ENCODE measurements at places on chromosomes 3 and 15.
A peak's percentile ranks its signal among the peaks of the same experiment; 100 is the strongest.

- no peaks in the 10 kb centered on the region for H3K36me3 ChIP-seq
- no peak for DNase-seq
- peaks cover 44% of the 10 kb centered on the region for H3K27me3 ChIP-seq
- H3K4me3 ChIP-seq, result no peak overlapping the region
- no peaks in the 10 kb centered on the region for H3K4me1 ChIP-seq
Measured at GRCh38 chr15:92527197-92527596, 128.4 kb downstream of the FAM174B start.

DNA sequence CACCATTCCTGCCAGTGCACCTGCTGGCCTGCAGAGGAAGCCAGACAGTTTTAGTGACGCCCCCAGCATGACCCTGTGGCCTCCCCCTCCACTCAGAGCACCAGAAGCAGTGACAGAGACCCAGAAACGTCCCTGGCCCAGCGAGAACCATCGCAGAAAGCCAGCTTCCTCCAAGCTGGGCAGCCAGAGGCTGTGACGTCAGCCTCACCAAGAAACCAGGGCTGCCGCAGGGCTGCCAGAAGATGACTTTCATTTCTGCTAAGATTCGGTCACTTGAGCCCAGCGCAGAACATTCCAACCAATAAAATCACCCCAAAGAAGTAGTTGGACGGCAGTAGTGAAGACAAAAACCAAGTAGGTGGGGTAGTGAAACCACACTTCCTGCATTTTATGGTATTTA lies 29.6 kb upstream of the RPL32 start:
- H3K4me1 ChIP-seq, result peaks cover 13% of the 10 kb centered on the region
- peaks cover 26% of the 10 kb centered on the region for H3K27me3 ChIP-seq
- no peak for DNase-seq

GRCh38 chr3:168497741-168498140 lies 402.0 kb upstream of the GOLIM4 start:
- H3K27ac ChIP-seq, result no peak overlapping the region
- H3K36me3 ChIP-seq, result no peaks in the 10 kb centered on the region

DNA sequence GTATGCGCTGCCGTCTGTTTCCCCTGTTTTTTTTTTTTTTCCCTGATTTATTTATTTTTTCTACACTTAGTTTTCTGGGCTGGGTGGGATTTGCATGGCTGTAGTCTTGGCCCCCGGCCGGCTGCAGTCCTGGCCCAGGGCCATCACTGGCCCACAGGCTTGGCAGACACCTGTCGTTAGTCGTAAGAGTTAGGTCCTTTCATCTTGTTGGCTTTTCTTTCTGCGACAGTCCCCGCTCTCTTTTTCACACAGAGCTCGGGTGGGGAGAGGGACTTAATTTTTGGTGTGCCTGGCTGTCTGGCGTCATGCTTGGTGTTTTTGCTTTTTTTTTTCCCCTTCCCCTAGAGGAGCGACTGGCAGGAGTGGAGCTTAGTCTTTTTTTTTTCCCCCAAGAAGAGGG lies 183.4 kb downstream of the KLF13 start:
- H3K4me3 ChIP-seq, result no peak overlapping the region
- H3K27me3 ChIP-seq, result peaks cover 7% of the 10 kb centered on the region
- no peak for DNase-seq
- no peak overlapping the region for H3K27ac ChIP-seq

DNA sequence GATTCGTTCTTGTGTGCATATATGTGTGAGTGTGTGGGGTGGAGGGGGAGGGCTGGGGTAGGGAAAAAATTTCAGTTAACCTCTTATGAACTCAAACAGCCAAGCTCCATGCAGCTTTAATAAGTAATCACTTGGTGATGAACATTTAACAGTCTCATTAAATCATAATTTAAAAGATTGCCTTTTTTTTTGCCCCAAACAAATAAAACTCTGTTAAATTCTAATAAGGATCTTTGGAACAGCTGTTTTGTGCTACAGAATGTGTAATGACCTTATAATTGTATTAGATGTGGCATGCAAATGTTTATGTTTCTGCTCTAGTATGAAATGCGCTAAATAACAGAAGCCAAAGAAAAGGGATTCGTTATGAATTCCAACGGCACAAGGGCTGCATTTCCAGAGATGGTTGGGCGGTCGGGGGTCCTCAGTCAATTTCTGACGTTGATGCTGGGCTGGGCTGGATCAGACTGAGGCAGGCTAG lies 80.0 kb upstream of the RORA start:
- no peaks in the 10 kb centered on the region for H3K36me3 ChIP-seq
- H3K27ac ChIP-seq, result no peak overlapping the region
- H3K4me3 ChIP-seq, result no peak overlapping the region
- no peak for DNase-seq
- no peaks in the 10 kb centered on the region for H3K4me1 ChIP-seq

DNA sequence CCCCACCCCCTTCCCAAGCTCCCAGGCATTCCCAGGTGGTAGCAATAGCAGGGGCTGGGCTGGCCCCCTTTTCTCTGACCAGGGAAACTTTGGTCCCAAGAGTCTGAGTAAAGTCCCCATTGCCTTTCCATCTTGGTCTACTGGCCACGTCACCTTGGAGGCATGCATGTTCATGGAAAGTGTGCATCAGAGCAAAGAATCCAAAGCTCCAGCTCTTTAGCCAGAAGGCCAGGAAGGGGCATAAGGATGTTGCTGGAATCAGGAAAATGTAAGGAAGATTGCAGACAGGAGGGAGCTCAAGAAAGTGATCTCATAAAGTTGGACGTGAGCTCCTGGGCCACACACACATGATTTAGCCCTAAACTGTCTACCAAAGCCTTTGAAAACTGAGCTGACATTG lies 63.6 kb downstream of the KBTBD12 start:
- no peaks in the 10 kb centered on the region for H3K4me1 ChIP-seq
- H3K27ac ChIP-seq, result no peak overlapping the region
- DNase-seq, result no peak

GRCh38 chr3:160870327-160870726 lies 114.3 kb downstream of the PPM1L start:
- H3K27ac ChIP-seq, result no peak overlapping the region
- H3K4me3 ChIP-seq, result no peak overlapping the region
- DNase-seq, result no peak
- H3K27me3 ChIP-seq, result peaks cover 4% of the 10 kb centered on the region

GRCh38 chr3:32128936-32129335 lies 22.5 kb downstream of the GPD1L start:
- no peak overlapping the region for H3K4me3 ChIP-seq
- H3K4me1 ChIP-seq, result peaks cover 15% of the 10 kb centered on the region
- DNase-seq, result no peak
- no peaks in the 10 kb centered on the region for H3K27me3 ChIP-seq

GRCh38 chr3:8962226-8962861 lies 928 bp downstream of the RAD18 start:
- H3K4me3 ChIP-seq, result peak overlapping the region; percentile 97
- DNase-seq, result no peak
- peaks cover 60% of the 10 kb centered on the region for H3K36me3 ChIP-seq
- H3K4me1 ChIP-seq, result peaks cover 40% of the 10 kb centered on the region
- H3K27ac ChIP-seq, result peak overlapping the region; percentile 98

DNA sequence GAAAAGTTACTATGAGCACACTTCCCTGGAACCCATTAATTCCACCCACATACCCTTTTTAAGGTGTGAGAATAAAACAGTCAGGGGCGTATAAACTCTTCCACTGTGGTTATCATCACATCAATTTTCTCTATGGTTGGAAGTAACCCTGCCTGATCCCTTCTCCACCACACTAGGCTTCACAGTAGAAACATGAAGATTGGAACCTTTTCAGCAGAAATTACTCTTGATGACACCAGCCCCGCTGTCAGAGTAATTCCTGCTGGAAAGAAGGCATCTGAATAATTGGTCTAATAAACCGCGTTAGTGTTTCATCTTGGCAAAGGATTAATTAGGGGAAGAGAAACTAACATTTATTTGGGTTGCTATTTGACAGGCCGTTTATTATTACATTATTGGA lies 278.4 kb downstream of the MFSD1 start:
- H3K36me3 ChIP-seq, result no peaks in the 10 kb centered on the region
- no peak overlapping the region for H3K4me3 ChIP-seq
- no peak overlapping the region for H3K27ac ChIP-seq

- no peak overlapping the region for H3K27ac ChIP-seq
- no peak overlapping the region for H3K4me3 ChIP-seq
- H3K36me3 ChIP-seq, result no peaks in the 10 kb centered on the region
Measured at GRCh38 chr15:46523701-46524100, 888.9 kb downstream of the SQOR start.

DNA sequence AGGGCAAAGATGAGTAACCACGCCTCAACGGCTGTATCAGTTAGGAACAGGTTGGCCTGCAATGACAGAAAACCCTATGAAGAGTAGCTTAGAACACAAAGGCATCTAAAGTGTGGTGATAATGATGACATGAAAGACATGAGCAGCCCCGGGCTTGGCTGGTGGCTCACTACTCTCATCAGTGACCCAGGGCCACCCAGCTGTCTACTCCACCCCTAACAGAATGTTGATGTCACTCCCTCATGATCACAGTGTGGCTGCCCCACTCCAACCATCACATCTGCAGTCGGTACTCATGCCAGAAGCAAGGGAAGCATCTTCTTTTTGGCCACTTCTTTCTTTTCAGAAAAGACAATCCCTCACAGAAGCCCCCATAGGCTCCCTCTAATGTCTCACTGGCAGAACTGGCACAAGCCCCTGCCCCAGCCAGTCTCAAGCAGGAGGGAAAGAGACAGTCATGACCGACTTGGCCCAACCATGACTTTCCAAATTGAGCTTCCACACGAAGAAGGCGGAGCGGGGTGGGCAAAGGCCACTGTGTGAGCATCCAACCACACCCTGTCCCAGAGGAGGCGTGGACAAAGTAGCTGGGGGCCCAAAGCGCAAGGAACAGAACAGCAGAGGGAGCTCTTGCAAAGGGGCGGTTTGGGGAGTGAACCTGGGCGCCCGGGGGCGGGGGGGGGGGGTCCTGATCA lies 72.0 kb upstream of the IQSEC1 start:
- H3K27ac ChIP-seq, result no peak overlapping the region
- H3K27me3 ChIP-seq, result peaks cover 4% of the 10 kb centered on the region
- no peak for DNase-seq
- no peaks in the 10 kb centered on the region for H3K36me3 ChIP-seq
- H3K4me3 ChIP-seq, result no peak overlapping the region
- H3K4me1 ChIP-seq, result peaks cover 7% of the 10 kb centered on the region

- no peak overlapping the region for H3K27ac ChIP-seq
- no peak for DNase-seq
- H3K4me3 ChIP-seq, result no peak overlapping the region
- no peaks in the 10 kb centered on the region for H3K36me3 ChIP-seq
- H3K27me3 ChIP-seq, result peaks cover 18% of the 10 kb centered on the region
- no peaks in the 10 kb centered on the region for H3K4me1 ChIP-seq
Measured at GRCh38 chr3:170726976-170727661, 141.2 kb upstream of the SLC7A14 start.

GRCh38 chr3:184795522-184796190 lies 16.3 kb upstream of the VPS8 start:
- H3K27ac ChIP-seq, result no peak overlapping the region
- no peak for DNase-seq
- no peak overlapping the region for H3K4me3 ChIP-seq
- H3K36me3 ChIP-seq, result no peaks in the 10 kb centered on the region

- H3K27ac ChIP-seq, result no peak overlapping the region
- no peak overlapping the region for H3K4me3 ChIP-seq
- DNase-seq, result no peak
Measured at GRCh38 chr3:38984110-38984509, 67.6 kb downstream of the SCN11A start.

Data from activated T-cell treated with anti-CD3 and anti-CD28 coated beads, Interleukin-2, amount 50 U/mL, for 24 hours (primary cell).